Brain (organoid and tissue), 16 donors: ENCODE measurements at places on chromosomes 7 and 10.

DNA sequence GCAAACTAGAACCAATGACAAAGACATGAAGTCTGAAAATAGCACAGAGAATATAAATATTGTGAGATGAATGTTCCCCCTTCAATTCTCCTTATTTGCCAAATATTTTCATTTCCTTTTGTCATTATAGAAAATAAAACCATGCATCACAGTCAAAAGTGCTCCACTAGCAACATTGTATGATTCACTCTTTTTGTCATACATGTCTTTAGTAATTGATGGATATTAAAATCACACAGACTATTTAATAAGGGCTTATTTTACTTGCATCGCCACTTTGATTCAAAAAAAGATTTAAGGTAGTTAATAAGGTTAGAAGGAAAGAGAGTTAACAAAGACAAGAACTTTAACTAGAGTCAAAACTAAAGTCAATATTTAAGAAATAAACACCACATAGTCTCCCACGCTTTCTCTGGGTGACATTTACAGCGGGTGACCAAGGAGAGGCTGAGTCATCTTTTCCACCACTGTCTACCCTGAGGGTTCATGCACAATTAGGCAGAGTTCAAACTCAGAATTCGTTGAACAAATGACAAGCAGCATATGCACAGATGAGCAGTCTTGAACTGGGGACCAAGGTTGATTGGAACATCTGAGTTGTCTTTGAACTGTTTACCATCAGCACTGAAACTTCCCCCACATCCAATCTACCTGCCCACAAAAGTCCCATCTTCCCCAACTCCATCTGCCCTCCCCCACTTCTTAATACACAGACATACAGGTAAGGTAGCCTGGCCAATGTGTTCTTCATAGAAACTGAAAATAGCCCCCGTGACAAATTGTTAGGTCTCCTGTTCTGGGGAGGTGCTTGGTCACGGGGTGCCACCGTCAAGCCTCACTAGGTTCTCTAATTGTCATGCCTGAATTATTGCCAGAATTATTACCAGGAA lies 42.5 kb downstream of the C7orf25 start:
- DNase-seq, result no peak

GRCh38 chr7:125847692-125848091 lies 918.1 kb upstream of the POT1 start:
- DNase-seq, result no peak

DNA sequence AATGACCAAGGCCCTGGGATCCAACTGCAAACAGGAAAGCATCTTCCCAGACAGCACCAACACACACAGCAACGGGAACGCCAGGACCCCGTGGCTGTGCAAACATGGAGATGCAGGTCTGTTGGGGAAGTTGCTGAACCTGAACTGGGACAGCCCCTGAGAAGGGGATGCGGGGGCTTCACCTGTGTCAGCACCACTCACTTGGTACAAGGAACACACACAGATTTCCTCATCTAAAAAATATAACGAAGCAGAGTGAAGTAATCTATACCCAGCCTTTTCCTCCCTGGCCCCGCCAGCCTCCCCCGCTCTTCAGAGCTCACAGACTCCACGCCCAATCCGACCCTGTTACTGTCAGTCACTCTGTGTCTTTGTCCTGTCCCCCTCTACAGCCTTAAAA lies 93.0 kb downstream of the PTPRN2 start:
- no peak for DNase-seq

- peak; percentile 36 for DNase-seq
Measured at GRCh38 chr10:33352175-33352574, 17.7 kb upstream of the NRP1 start.

DNA sequence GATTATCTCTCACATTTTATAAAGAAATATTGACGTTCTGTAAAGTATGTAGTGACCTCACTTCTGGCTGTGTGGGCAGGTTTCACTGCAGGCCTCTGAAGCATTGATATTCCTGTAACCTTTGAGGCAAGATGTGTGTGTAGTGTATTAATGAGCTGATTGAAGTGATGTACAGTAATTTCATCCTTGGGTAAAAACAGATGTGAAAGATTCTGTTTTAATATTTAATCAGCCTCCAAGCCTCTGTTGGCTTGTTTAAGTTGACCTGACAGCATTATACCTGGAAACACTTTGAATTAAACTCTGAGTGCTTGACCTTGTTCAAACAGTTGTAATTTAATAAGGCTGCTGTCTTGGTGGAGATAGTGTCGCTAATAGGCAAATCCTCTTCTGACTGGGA lies 74.9 kb downstream of the KAT6B start:
- peak; percentile 51 for DNase-seq

DNA sequence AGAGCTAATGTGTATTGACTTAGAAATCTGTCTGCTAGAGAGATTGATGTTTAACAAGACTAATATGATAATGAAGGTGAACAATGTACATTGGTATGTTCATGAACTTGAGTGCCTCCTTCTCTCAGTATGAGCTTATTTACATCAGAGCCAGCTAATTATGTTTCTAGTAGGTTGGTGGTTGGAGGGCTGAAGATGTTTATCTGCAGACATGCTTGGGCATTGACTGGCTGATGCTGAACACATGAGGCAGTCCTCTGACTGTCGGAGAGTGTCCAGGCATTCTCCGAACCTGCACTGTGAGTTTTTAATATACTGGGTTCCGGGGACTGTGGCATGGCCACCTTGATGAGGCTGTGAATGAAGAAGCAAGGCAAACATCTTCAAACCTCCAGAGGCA lies 47.5 kb downstream of the BMPER start:
- DNase-seq, result no peak

DNA sequence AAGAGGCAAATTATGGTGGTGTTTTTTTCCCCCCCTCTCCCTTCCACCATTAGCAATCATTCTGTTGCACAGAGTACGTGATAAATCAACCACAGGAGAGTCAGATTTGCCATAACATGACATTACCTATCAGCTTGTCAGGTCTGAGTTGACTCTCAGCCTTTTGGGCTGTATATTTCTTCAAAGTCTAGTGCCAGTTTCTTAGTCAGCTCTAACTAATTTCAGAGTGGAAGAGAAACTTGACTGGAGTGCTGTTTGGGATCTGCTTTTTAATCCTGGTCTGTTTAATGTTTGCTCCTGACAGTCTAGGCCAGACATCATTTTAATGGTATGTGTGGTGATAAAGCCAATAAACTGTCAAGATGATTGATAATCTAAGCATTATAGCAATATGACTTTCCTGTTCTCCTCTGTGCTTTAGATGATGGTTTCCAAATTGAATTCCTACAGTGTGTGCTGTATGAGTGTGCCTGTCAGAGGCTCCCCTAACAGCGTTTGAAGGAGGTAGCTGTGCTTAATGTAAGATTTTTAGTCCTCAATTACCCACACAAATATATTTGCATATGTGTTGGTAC lies 76.9 kb downstream of the LRMDA start:
- DNase-seq, result peak; percentile 34

DNA sequence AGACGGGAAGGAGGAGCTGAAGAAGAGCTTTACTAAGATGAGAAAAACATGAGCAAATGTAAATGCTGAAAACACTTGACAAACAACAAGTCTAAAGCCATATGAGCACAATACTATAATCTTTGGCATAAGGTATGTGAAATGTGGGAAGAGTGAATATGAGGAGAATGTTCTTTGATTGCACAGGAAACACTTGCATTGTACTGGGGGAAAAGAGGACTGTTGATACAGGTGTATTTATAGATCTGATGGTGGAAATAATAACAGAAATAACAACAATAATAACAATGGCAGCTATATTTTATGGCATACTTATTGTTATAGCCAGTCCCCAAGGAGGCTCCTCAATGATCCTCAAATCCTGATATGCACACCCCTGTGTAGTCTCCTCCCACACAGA lies 23.0 kb downstream of the ARHGAP12 start:
- DNase-seq, result no peak

GRCh38 chr10:128296253-128297007 lies 170.2 kb upstream of the MKI67 start:
- no peak for DNase-seq

- DNase-seq, result no peak
Measured at GRCh38 chr7:99447943-99448342, 9.2 kb downstream of the CPSF4 start.

- no peak for DNase-seq
Measured at GRCh38 chr10:102504976-102505300, 1.2 kb downstream of the SUFU start.

- DNase-seq, result no peak
Measured at GRCh38 chr7:44975331-44976039, 3.3 kb downstream of the MYO1G start.

- DNase-seq, result no peak
Measured at GRCh38 chr7:113784316-113784715, 134.5 kb downstream of the PPP1R3A start.

DNA sequence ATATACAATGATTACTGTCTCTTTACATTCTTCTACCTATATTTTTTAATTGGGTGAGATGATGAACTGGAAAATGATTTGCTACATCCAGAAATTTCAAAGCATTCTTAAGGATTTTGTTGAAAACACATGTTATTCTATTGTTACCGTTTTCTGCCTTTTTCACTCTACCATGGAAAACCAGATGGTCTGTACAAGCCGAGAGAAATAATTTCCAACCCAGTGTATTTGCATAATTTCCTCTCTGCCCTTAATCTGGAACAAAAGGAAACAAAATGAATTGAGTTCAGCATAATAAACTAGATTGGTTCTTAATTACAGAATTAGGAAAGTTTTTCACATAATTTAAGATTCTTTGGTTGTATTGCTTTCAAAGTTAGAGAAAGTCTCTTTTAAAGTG lies 211.2 kb downstream of the CACNB2 start:
- DNase-seq, result peak; percentile 26

DNA sequence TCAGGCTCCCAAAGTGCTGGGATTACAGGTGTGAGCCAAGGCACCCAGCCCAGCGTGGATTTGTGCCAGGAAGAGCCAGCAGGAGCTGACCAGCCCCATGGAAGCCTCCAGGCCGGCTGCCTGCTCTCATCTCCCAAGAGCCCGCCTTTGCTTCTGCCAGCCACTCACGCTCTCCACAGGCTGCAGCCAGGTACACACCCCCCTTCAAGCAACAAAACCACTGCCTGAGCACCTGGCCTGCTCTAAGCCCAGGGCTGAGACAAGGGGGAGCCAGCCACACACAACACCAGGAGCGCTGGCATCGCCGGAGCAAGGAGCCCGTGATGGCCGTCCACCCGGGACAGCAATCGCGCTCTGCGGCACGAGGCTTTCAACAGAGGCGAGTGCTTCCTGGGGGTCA lies 34.5 kb downstream of the MAD1L1 start:
- DNase-seq, result no peak

DNA sequence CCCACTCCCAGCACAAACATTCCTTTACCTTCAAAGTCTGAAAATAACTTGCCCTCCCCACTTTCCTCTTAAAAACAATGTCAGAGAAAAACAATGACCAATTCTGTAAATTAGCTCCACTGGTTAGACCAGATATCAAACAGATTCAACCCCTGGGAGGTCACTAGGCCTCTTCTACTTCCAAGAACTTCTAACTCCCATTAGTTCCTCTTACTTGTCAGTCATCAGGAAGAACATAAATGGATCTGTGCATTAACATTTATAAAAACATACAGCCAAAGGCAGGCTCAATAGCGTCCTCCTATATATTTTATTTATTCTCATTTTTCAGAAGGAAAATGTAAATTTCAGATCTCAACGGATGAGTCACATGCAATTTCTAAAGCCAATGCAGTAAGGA lies 2.2 kb downstream of the ELAPOR2 start:
- DNase-seq, result no peak

DNA sequence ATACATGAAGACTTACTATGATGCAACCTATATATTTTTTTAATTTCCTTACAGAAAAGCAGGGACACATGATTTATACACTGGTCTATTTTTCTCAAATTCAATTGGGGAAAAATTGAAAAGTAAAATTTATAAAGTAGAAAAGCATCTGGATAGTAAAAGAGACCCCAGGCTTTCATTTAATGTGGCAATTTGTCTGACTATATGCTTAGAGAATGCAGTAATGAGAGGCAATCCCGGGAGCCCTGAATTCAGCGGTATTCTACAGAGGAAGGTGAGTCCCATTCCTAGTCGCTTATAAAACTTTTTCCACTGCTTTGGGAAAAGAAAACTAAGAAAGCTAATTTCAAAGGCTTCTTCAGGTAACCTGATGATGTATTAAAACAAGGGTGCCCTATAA lies 167.1 kb downstream of the SEMA3D start:
- DNase-seq, result no peak

DNA sequence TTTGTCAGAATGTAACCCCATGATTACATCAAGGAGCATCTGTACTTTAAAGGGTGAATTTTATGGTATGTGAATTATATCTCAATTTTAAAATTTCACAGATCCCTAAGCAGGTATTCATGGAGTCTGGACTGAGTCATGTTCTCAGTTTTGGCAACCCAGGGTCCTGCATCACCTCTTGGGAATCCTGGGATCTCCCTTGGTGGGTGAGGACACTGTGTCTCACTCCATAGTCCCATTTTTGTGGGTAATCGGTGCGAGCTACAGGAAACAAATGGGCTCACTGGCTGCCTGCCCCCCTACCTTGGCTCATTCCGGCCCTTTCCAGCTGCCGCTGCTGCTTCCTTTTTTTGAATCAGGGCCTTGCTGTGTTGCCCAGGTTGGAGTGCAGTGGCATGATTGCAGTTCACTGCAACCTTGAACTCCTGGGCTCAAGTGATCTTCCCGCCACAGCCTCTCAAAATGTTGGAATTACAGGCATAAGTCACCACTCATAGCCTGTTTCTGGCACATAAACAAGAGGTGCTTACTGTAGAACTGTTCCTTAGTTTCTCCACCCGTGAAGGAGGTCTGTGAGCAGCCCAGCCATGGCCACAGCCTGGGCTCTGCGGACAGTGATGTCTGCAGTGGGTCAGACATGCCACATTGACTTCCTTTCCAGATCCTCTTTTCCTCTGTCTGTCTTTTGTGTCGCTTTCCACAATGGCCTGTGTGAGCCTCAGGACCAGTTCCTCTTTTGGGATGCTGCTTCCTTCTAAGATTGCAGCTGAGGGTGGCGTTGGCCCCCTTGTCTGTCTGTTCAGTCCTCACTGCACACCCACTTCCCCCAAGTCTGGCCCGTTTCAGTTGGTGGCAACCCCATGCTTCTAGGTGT lies 14.5 kb downstream of the PALD1 start:
- DNase-seq, result no peak

DNA sequence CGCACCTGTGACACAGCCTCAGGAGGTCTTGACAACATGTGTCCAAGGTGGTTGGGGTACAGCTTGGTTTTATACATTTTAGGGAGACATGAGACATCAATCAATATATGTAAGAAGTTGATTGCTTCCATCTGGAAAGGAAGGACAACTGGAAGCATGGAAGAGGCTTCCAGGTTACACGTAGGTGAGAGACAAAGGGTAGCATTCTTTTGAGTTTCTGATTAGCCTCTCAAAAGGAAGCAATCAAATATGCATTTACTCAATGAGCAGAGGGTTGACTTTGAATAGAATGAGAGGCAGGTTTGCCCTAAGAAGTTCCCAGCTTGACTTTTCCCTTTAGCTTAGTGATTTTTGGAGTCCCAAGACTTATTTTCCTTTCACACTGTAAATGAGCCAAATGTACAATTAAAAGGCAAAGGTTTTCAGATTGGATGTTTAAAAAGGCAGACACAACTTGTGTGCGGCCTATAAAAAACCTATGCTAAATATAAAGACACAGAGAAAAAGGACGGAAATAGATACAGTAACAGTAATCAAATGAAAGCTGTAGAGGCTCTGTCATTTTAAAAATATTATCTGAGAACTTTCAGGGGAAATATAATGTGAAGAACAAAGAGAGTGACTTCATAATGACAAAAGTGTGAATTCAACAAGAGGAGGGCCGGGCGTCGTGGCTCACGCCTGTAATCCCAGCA lies 65.7 kb upstream of the LANCL2 start:
- DNase-seq, result no peak

- DNase-seq, result no peak
Measured at GRCh38 chr7:1707756-1708595, 37.9 kb downstream of the ELFN1 start.
